ENCODE measurements at places on chromosomes 5 and 9. TPM values are rescaled to one million over a fixed set of nuclear protein-coding genes. Genes with fewer than 3 reads are reported as not detected.

VLDLR gene
- total RNA-seq: not detected

CNTNAP3B gene
- total RNA-seq: not detected

PCDHB13 gene
- total RNA-seq: not detected

KIF4B gene
- total RNA-seq: not detected

FRMPD1 gene
- total RNA-seq: not detected

PAPPA gene
- total RNA-seq: 0.64 TPM

AP3B1 gene
- 42.2 TPM for total RNA-seq

LCN2 gene
- total RNA-seq: not detected

MORN5 gene
- total RNA-seq: not detected

LIFR gene
- total RNA-seq: 0.17 TPM

STK32A gene
- not detected for total RNA-seq

TMEM141 gene
- 40.5 TPM for total RNA-seq

RLN2 gene
- 1.2 TPM for total RNA-seq

ZDHHC21 gene
- 5.8 TPM for total RNA-seq

SLC23A1 gene
- not detected for total RNA-seq

STOML2 gene
- 34.8 TPM for total RNA-seq

IFNA1 gene
- not detected for total RNA-seq

PCDHGB7 gene
- 0.11 TPM for total RNA-seq

ENTPD2 gene
- total RNA-seq: not detected

IRX4 gene
- not detected for total RNA-seq

MCCC2 gene
- total RNA-seq: 24.1 TPM

C5orf63 gene
- total RNA-seq: 20.7 TPM

PRR16 gene
- not detected for total RNA-seq

C8G gene
- 3.6 TPM for total RNA-seq

FOXI1 gene
- total RNA-seq: not detected

EDIL3 gene
- not detected for total RNA-seq

AHRR gene
- 22.0 TPM for total RNA-seq

APC gene
- total RNA-seq: 41.6 TPM

CDKN2A gene
- 0.95 TPM for total RNA-seq
